Chondrocyte (in vitro differentiated cells): ENCODE measurements at places on chromosomes 13 and 19. TPM values are rescaled to one million over a fixed set of nuclear protein-coding genes. Genes with fewer than 3 reads are reported as not detected.

PRODH2 gene
- not detected in 3 replicates for total RNA-seq

IFI30 gene
- total RNA-seq, result 0.33 to 2.1 TPM (median 1.7 TPM) in 3 replicates

KLF5 gene
- total RNA-seq, result 7.0 to 8.4 TPM (median 7.9 TPM) in 3 replicates

MYO16 gene
- 0.05 to 0.15 TPM (median 0.12 TPM) in 3 replicates for total RNA-seq

CCDC169 gene
- total RNA-seq, result 1.8 to 2.3 TPM (median 2.2 TPM) in 3 replicates

CLDN10 gene
- total RNA-seq, result not detected in 3 replicates

OR7D4 gene
- not detected in 3 replicates for total RNA-seq

FFAR2 gene
- total RNA-seq, result not detected in 3 replicates

ALOX5AP gene
- 0.57 to 2.1 TPM (median 1.1 TPM) in 3 replicates for total RNA-seq

ZNF234 gene
- 14.0 to 19.5 TPM (median 14.4 TPM) in 3 replicates for total RNA-seq

KLF1 gene
- total RNA-seq, result not detected in 3 replicates

PRR22 gene
- 1.2 to 1.4 TPM (median 1.3 TPM) in 3 replicates for total RNA-seq

DNA sequence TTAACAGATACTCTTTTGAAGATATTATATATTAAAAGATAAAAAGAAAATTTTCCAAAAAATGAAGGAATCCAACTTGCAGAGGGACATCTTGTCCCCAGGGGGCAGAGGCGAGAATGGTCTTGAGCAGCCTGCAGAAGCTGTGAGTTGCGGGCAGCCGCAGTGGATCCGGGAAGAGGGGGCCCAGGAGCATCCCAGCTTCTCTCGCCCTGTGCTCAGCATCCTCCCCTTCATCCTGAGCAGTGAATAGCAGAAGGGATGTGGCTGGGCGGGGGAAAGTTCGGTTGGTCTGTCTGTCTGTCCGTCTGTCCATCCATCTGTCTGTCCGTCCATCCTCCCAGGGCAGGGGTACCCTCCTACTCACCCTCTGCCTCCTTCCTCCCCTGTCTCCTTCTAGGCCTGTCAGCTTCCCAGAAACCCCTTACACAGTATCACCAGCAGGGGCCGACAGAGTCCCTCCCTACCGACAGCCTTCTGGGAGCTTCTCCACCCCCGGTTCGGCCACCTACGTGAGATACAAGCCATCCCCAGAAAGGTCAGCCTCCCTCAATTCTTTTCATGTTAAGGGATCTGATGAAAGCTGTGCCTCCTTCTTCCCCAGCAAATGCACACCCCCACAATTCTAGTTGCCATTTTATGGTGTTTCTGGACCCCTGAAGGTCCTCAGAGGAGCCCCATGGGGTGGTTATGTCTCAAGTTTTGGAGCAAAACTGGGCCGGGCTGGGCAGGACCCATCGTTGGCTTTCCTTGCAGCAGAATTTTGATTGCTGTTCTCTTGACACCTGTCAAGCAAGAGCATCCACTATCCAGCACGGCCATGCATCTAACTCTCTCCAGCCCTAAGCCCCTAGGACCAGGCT, 81.6 kb downstream of the DPF1 start:
- H3K27ac ChIP-seq, result no peak overlapping the region
- DNase-seq, result no peak
- peaks cover 7% of the 10 kb centered on the region for H3K36me3 ChIP-seq
- H3K4me1 ChIP-seq, result no peaks in the 10 kb centered on the region

DNA sequence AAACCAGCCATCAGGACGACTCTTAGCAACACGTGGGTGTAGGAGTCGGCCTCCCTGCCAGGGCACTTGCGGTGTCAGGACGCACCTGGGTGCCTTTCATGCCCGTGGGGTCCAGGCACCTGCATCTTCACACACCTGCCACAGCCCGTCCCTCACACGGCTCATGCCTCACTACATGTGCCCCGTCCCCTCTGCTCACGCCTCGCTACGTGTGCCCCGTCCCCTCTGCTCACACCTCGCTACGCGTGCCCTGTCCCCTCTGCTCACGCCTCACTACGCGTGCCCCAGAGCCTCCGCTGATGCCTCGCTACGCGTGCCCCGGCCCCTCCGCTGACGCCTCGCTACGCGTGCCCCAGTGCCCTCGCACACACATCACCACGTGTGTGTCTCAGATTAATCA, 58.0 kb upstream of the F7 start:
- DNase-seq, result peak; percentile 89
- no peak overlapping the region for H3K4me3 ChIP-seq
- H3K27me3 ChIP-seq, result peaks cover 14% of the 10 kb centered on the region
- no peak overlapping the region for H3K27ac ChIP-seq
- no peaks in the 10 kb centered on the region for H3K4me1 ChIP-seq
- H3K36me3 ChIP-seq, result peaks cover 1% of the 10 kb centered on the region

- DNase-seq, result no peak
- H3K36me3 ChIP-seq, result peaks cover 16% of the 10 kb centered on the region
- H3K4me3 ChIP-seq, result no peak overlapping the region
- H3K4me1 ChIP-seq, result peaks cover 8% of the 10 kb centered on the region
- H3K27me3 ChIP-seq, result no peaks in the 10 kb centered on the region
- no peak overlapping the region for H3K27ac ChIP-seq
These were observed 46.5 kb downstream of the UTP14C start for GRCh38 chr13:52070929-52071523.

DNA sequence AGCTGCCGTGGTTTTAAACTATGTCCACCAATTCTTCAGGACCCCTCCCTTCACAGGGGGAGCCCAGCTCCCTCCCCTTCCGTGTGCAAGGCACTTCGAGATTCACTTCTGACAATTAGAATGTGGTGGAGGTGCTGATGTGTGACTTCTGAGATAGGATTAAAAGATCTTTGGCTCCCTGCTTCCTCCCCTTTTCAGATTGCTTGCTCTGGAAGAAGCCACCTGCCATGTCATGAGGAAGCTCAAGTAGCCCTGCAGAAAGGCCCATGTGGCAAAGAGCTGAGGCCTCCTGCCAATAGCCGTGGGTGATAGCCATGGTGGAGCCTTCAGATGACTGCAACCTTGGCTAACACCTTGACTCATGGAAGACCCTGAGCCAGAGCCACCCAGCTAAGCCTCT, 204.9 kb downstream of the COL4A1 start:
- H3K4me1 ChIP-seq, result peaks cover 9% of the 10 kb centered on the region
- H3K27me3 ChIP-seq, result no peaks in the 10 kb centered on the region
- no peak overlapping the region for H3K4me3 ChIP-seq
- H3K36me3 ChIP-seq, result peaks cover 9% of the 10 kb centered on the region
- no peak overlapping the region for H3K27ac ChIP-seq

GRCh38 chr13:19817106-19817505, 34.4 kb upstream of the PSPC1 start:
- H3K27me3 ChIP-seq, result no peaks in the 10 kb centered on the region
- H3K36me3 ChIP-seq, result peaks cover 15% of the 10 kb centered on the region
- no peak overlapping the region for H3K27ac ChIP-seq

GRCh38 chr13:45206340-45206739, 5.5 kb upstream of the KCTD4 start:
- H3K4me3 ChIP-seq, result no peak overlapping the region
- H3K4me1 ChIP-seq, result peaks cover 51% of the 10 kb centered on the region
- DNase-seq, result no peak
- peaks cover 11% of the 10 kb centered on the region for H3K36me3 ChIP-seq
- no peaks in the 10 kb centered on the region for H3K27me3 ChIP-seq
- peak overlapping the region; percentile 85 for H3K27ac ChIP-seq

DNA sequence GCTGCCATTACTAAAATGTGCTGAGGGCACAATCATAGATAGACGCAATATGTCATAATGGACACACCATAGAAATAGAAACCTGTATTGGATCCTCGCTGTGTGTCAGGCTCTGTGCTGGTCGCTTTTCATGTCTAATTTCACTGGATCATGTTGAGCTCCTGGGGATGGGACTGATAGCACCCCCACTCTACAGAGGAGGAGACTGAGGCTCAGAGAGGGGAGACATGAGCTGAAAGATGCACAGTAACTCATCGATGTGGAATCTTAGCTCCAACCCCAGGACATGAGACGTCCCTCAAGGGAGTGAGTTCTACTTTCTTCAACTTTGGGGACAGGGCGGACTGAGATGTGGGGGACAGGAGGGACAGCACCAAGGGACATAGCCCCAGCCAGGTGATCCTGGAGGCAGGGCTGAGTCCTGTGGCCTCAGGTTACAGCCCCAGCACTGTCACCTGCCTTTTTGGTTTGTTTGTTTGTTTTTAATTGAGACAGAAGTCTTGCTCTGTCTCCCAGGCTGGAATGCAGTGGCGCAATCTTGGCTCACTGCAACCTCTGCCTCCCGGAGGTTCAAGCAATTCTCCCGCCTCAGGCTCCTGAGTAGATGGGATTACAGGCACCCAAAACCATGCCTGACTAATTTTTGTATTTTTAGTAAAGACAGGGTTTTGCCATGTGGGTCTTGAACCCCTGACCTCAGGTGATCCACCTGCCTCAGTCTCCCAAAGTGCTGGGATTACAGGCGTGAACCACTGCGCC, 6.6 kb upstream of the GIPC1 start:
- no peaks in the 10 kb centered on the region for H3K36me3 ChIP-seq
- no peak overlapping the region for H3K27ac ChIP-seq
- no peak overlapping the region for H3K4me3 ChIP-seq
- DNase-seq, result no peak
- peaks cover 26% of the 10 kb centered on the region for H3K4me1 ChIP-seq

- H3K36me3 ChIP-seq, result peaks cover 24% of the 10 kb centered on the region
- H3K4me1 ChIP-seq, result peaks cover 94% of the 10 kb centered on the region
- H3K27me3 ChIP-seq, result no peaks in the 10 kb centered on the region
- no peak for DNase-seq
- peak overlapping the region; percentile 60 for H3K27ac ChIP-seq
- H3K4me3 ChIP-seq, result no peak overlapping the region
These were observed 29.5 kb downstream of the COL4A1 start for GRCh38 chr13:110277357-110277975.

GRCh38 chr13:113367020-113367560, 3.2 kb upstream of the GRTP1 start:
- no peaks in the 10 kb centered on the region for H3K4me1 ChIP-seq
- no peak overlapping the region for H3K4me3 ChIP-seq
- peaks cover 3% of the 10 kb centered on the region for H3K27me3 ChIP-seq
- DNase-seq, result no peak
- no peak overlapping the region for H3K27ac ChIP-seq
- H3K36me3 ChIP-seq, result no peaks in the 10 kb centered on the region

- no peaks in the 10 kb centered on the region for H3K27me3 ChIP-seq
- no peak overlapping the region for H3K4me3 ChIP-seq
- H3K4me1 ChIP-seq, result no peaks in the 10 kb centered on the region
These were observed 201.3 kb upstream of the SLITRK6 start for GRCh38 chr13:86000546-86000945.

DNA sequence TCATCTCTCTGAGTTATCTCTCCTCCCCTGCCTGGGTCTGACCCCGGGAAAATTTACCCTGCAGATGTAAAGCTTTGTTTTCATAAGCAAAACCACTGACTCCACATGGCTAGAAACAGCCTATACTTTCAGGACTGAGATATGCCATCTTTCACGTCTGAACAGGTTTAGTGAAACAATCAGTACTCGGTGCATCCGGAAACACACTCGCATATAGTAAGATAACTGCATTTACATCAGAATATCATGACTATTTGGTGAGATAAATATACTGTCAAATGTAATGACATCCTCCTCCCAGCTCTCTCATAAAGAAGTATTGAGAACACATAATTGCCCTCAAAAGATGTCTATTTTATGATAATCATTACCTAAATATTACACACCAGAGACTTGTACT, 172.8 kb downstream of the EFNB2 start:
- H3K4me3 ChIP-seq, result no peak overlapping the region
- no peak overlapping the region for H3K27ac ChIP-seq
- H3K27me3 ChIP-seq, result no peaks in the 10 kb centered on the region
- DNase-seq, result no peak

GRCh38 chr13:89432997-89433396, 1761.8 kb downstream of the SLITRK5 start:
- peaks cover 7% of the 10 kb centered on the region for H3K4me1 ChIP-seq
- peaks cover 2% of the 10 kb centered on the region for H3K36me3 ChIP-seq
- H3K27ac ChIP-seq, result no peak overlapping the region
- H3K4me3 ChIP-seq, result no peak overlapping the region
- no peak for DNase-seq

DNA sequence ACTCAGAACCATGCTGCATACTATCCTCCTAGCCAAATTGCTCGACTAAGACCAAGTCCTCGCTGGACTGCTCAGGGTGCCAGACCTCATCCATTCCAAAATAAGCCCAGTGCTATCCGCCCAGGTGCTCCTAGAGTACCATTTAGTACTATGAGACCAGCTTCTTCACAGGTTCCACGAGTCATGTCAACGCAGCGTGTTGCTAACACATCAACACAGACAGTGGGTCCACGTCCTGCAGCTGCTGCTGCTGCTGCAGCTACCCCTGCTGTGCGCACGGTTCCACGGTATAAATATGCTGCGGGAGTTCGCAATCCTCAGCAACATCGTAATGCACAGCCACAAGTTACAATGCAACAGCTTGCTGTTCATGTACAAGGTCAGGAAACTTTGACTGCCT, 1.5 kb downstream of the PABPC3 start:
- H3K4me3 ChIP-seq, result no peak overlapping the region
- H3K27ac ChIP-seq, result no peak overlapping the region
- DNase-seq, result no peak
- no peaks in the 10 kb centered on the region for H3K4me1 ChIP-seq

- H3K27ac ChIP-seq, result no peak overlapping the region
- DNase-seq, result no peak
- peaks cover 5% of the 10 kb centered on the region for H3K4me1 ChIP-seq
- no peaks in the 10 kb centered on the region for H3K36me3 ChIP-seq
- peaks cover 27% of the 10 kb centered on the region for H3K27me3 ChIP-seq
These were observed 155.0 kb upstream of the SOX1 start for GRCh38 chr13:111911754-111912452.

GRCh38 chr19:8580710-8581281, 3.6 kb upstream of the MYO1F start:
- DNase-seq, result no peak
- peaks cover 5% of the 10 kb centered on the region for H3K27me3 ChIP-seq
- no peak overlapping the region for H3K4me3 ChIP-seq
- H3K4me1 ChIP-seq, result peaks cover 6% of the 10 kb centered on the region

DNA sequence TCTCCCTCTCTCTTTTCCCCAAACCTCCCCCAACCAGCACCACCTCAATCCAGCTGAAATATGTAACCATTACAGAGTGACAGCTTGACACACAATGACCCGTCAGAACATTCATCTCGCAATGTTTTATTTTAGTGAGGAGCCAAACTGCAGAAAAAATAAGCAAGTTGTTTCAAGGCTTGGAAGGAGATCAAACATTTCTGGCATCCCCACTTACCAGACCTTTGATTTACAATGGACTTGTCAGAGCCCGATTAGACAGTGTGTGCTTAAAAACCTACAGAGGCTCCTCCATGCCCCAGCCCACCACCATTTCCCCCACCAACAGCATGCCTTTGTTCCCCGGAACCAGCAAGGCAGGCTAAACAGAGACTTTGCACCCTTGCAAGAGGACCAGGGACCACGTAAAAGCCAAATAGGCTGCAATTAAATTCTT, 382.8 kb upstream of the ZNF507 start:
- H3K27ac ChIP-seq, result no peak overlapping the region
- H3K4me3 ChIP-seq, result no peak overlapping the region
- H3K27me3 ChIP-seq, result no peaks in the 10 kb centered on the region
- H3K36me3 ChIP-seq, result no peaks in the 10 kb centered on the region
- no peak for DNase-seq

GRCh38 chr19:42422901-42423461, 4.2 kb downstream of the LIPE start:
- no peak for DNase-seq
- H3K36me3 ChIP-seq, result no peaks in the 10 kb centered on the region

DNA sequence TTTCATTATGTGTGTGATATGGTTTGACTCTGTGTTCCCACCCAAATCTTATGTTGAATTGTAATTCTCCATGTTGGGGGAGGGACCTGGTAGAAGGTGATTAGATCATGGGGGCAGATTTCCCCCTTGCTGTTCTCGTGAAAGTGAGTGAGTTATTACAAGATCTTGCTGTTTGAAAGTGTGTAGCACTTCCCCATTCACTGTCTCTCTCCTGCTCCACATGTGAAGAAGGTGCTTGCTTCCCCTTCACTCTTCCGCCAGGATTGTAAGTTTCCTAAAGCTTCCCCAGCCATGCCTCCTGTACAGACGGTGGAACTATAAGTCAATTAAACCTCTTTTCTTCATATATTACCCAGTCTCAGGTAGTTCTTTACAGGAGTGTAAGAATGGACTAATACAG, 54.3 kb upstream of the SERTM1 start:
- H3K27me3 ChIP-seq, result peaks cover 3% of the 10 kb centered on the region
- no peak overlapping the region for H3K27ac ChIP-seq
